Glutamatergic neuron (in vitro differentiated cells): ENCODE measurements at places on chromosomes 11 and 22. TPM values are rescaled to one million over a fixed set of nuclear protein-coding genes. Genes with fewer than 3 reads are reported as not detected.
A peak's percentile ranks its signal among the peaks of the same experiment; 100 is the strongest.

GRCh38 chr11:131172011-131172410 lies 198.4 kb upstream of the NTM start:
- DNase-seq = no peak

DNA sequence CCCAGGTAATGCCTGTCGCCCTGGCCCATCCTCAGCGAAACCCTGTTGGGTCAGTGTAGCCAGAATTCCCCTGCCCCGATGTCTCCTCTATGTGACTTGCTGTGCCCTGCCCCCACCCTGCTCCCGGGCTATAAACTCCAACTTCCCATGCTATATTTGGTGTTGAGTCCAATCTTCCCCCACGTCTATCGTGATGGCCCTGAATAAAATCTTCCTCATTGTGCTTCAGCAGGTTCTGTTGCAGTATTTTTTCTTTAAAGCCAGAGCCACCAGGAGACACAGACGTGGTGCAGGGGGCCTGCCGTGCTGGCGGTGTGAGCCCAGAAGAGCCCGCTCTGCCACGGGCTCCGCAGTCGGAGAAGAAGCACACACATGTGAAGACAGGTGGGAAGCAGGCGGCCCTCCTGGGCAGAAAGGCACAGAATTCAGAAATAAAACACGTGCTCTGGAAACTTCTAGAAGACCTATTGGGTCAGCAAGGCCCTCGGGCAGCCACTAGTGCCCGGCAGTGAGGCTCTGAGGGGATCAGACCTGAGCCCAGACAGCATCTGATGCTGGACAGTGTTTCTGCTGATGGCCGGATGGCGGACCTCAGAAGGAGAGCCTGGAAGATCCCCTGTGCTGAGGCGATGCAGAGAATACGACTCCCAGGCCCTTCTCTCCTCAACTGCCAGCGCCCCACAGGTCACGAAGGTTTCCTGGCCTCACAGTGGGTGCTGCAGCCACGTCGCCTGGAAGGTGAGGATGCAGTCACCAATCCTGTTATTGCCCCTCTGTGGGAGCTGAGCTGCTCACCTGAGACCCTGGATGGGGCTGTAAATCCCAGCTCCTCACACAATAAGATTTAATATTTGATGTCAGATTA lies 501.9 kb downstream of the BRD1 start:
- DNase-seq = no peak

DNA sequence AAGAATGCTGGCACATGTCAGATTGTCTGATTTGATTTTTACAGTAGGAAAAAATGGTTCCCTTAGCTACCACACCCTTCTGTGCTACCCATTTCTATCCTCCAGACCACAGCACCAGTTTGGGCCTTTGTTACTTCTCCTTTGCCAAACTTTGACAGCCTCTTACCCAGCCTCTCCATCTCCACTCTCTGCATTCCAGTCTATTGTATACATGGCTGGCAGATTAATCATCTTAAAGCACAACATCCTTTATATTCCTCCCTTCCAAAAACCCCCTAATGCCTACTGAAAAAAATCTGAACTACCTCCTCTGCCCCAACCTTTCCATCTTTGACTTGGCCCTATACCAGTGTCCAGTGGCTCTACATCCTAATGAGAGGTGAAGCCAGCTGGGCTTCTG lies 10.8 kb upstream of the PANX1 start:
- no peak for DNase-seq

GRCh38 chr22:46747646-46748045 lies 9.6 kb upstream of the CERK start:
- no peak for DNase-seq

GRCh38 chr11:76208438-76209374 lies 2.4 kb upstream of the WNT11 start:
- DNase-seq = peak; percentile 89

- no peak for DNase-seq
Observed at GRCh38 chr11:130411223-130411622, 17.2 kb downstream of the ADAMTS8 start.

DNA sequence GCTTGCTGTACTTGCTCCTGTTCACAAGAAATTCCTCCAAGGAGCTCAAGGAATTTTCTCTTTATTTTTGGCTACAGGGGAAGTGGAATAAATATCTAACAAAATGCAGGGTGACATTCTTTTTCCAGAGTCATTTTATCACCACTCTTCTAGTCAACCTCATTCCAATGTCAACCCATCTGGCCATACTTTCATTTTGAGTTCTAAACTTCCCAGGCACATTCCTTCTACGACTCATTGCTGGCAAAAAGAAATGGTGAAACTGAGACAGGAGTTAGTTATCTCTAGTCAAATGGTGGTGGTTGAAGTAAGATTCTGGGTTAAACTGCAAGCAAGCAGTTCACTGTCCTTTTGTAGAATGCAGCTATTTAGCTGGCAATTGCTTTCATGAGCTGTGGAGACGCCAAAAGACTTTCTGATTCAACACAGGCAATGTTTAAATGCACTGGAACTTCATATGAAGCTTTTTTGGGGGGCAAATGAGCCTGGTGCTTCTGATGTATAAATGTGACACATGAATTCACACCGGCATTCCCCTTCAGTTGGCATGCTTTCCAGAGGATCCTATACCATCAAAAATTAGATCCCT lies 304.6 kb downstream of the CADM1 start:
- no peak for DNase-seq

DNA sequence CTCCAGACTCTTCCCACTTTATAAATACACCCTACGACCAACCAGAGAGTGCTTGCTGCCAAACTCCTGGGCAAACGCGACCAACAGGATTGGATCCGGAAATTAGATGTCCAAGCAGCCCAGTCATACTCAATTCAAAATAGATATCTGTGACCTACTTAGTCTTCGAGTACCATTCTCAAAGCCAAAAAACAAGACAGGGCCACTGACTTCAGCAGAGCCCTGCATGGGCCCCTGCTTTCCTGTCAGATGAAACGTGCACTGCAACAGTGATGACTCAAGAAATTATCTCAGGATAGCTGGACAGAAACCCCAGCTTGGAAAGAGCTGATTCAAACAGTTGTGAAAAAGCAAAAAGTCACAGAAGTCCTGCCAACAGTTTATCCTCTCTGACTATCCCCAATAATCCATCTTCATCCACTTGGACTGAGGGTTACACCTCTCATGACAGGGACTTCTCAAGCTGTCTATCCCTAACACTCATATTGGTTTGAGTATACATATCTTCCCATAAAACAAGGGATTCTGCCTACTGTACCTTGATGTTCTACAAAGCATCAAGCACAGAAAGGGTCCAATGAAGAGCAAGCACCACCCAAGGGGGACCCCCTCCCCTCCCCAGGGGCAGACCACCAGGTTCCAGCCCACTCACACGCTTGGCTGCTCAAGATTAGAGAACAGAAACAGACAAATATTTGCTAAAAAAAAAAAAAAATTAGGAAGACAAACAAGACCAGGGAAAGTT lies 17.4 kb downstream of the SMCO4 start:
- DNase-seq = no peak

DNA sequence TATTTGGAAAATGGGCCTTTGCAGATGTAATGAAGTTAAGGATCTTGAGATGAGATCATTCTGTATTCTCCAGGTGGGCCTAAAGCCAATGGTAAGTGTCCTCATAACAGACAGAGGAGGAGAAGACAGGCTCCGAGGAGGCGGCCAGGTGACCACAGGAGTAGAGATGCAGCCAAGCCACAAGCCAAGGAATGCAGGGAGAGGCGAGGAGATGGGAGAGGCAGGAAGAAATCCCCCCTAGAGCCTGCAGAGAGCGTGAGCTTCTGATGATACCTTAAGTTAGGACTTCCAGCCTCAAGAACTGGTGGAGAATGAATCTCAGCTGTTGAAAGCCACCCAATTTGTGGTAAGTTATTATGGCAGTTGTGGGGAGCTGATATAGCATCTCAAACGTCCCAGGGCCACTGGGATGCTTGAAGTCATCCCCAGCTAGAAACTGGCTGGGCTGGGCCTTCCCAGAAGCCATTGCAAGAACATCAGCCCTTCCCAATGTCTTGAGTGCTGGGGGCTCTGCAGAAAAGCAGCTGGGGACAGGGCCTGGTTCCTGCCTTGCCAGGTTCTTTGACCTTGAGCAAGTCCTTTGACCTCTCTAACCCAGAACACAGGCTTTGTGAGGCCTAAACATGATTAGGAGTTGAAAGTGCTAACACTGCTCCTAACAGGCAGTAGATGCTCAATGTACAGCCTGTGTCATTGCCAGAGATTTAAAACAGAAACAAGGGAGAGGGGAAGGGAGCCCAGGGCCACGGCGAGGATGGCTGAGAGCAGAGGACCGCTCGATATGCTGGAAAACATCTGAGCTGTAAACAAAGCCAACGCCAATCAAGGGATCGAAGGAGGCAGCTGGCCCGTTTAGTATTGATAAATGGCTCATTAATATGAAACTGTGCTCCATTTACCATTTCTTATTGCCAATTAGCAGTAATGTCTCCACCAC lies 632.3 kb downstream of the TBC1D22A start:
- DNase-seq = no peak

GRCh38 chr11:64343767-64344559 lies 4.0 kb downstream of the CCDC88B start:
- peak; percentile 76 for DNase-seq

DNA sequence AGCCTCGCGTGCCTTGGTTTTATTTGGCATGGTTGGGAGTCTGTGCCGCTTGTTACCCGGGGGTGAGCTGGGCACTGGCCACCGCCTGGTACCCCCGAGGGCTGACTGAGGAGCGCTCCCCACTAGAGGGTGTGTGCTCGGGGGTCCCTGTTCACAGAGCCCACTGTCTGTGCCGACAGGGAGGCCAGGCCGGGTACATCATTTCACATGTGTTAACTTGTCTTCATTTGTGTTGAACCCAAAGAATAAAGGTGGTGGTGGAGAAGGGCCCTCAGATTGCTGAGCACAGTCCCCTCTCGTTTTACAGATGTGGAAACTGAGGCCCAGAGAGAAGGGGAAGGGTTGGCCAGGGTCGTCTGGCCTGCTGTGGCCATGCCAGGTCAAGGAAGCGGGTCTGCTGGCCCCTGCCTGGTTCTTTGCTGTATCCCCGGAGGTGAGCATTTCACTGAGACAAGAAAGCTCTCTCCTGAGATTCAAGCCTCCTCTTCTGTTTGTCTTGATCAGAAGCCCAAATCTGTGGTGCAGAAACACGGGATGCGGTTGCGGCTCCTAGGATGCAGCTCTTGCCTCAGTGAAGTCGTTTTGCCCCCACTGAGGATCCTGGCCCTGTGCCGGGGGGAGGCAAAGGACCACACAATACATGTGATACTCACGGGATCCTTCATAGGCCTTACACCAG lies 60.8 kb downstream of the FBLN1 start:
- DNase-seq = no peak

DNA sequence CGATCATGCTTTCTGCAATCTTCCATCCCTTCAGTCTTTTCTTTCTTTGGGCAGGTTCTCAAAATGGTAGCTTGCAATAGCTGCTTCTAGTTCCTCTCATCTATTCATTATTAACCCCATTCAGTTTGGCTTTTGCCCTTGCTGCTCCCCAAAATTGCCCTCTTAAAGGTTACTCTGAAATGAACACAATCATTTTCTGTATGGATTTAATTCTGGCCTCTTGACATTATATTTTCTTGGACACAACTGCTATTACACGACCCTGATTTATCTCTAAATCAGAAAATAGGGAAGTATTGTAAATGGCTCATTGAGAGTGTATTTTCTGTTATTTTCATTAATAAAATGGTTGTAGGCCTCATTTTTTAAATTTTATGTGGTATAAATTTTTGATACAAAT lies at the start of gene ANGPTL5:
TSS of gene ANGPTL5 (minus strand) at position 101 of the 400 bp plus-strand sequence. CDS start 8,613 bp downstream, outside the sequence.
- no peak for DNase-seq

The HEPN1 gene
- total RNA-seq = not detected

The OR10A2 gene
- total RNA-seq = not detected

The KRTAP5-10 gene
- total RNA-seq = not detected

The GDPD4 gene
- total RNA-seq = not detected
